ENCODE measurements at places on chromosomes 7 and 10. TPM values are rescaled to one million over a fixed set of nuclear protein-coding genes. Genes with fewer than 3 reads are reported as not detected.

The CFAP46 gene
- total RNA-seq, result 1.0 TPM

The TMEM196 gene
- not detected for total RNA-seq

The C1QL3 gene
- total RNA-seq, result 0.09 TPM

The LEP gene
- total RNA-seq, result not detected

The MNX1 gene
- total RNA-seq, result 15.4 TPM

Data from mucosa of gallbladder (tissue), 1 donor.